Right lung (tissue), 10 donors: ENCODE measurements at places on chromosomes 6 and 20. TPM values are rescaled to one million over a fixed set of nuclear protein-coding genes. Genes with fewer than 3 reads are reported as not detected.

GRCh38 chr6:10048370-10049297 is 366.2 kb downstream of the TFAP2A start:
- DNase-seq = no peak

- peak; percentile 32 for DNase-seq
Observed at GRCh38 chr6:56902641-56903464, 52.1 kb upstream of the BEND6 start.

DNA sequence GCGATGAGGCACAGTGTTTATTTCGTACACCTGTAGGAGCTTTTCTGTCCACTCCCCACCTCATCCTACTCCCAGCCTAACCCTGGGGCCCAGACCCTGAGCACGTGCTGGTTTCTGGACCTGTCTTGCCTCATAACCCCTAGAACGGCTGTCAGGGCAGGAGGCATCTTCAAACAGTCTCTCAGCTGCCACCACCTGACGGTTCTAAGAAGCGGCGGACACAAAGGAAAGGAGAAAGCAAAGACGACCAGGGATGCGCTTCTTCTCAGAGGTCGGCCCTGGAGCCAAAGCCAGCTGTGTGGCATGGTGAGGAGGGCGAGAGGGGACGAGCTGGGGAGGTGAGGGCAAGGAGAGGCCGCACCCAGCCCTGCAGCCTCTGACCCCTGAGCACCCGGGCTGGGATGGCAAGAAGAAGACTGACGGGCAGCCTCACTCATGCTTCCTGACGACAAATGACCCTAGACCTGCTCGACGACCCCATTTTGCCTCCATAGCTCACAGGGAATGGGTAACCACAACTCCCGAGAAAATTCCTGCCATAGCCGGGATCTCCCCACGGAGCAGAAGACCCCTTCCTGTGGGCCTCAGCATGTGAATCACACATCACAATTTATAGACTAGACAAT is 62.1 kb downstream of the WDR27 start:
- no peak for DNase-seq

DNA sequence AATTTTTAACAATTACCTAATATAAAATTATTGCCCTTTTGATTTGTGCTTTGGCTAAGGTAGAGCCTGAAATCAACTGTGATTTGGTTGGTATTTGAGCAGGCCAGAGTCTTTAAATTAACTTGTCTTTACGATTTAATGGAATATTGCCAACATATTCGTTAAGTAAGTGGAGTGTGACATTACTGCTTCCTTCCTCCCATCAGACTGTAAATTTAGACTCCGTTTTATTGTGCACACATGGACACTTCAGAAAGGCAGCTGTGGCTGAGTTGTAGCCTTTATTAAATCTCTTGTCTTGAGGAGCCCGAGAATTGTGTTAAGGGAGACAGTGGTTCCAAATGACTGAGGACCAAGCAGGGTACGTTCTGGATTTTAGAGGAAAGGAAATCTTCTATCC is 57.4 kb downstream of the CAP2 start:
- DNase-seq = no peak

DNA sequence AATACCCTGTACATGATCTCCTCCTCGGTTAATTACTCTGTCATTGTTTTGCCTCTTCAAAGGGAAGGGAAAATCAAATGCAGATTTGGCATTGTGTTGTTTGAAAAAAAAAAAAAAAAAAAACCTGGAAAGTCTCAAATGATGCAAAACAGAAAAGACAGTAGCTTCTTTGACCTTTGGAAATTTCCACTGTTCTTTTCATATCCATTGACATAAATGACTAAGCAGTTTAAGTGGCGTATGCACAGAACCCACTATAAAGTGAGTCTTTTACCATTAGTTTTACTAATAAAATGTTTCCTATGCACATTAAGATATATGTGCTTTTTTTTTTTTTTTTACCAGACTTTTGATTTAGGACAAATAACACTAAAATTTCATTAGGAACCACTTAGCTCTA is 704.3 kb downstream of the TFAP2A start:
- no peak for DNase-seq

DNA sequence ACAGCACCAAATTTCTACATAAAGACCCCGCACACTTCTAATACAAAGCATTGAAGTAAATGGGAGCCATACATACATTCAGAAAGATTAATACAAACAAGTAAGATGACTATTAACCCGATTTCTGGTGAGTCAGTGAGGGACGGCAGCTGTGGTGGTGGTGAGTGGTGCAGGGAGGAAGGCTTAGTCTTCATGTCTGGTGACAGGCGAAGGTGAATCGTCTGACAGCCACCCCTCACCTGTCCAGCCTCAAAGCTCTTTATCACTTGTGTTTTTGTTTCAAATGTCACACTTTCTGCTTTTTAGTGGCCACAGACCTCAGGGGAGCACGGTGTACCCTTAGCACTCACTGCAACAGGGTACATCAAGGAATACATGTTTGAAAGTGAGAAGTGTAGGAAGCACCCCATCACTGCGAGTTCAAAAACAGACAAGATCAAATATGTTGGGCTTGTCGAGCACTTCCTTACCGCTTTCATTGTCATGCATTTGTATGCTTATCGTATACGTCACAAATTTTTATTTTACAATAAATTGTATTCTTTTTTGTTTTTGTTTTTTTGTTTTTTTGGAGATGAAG is 63.5 kb downstream of the IRF4 start:
- no peak for DNase-seq

DNA sequence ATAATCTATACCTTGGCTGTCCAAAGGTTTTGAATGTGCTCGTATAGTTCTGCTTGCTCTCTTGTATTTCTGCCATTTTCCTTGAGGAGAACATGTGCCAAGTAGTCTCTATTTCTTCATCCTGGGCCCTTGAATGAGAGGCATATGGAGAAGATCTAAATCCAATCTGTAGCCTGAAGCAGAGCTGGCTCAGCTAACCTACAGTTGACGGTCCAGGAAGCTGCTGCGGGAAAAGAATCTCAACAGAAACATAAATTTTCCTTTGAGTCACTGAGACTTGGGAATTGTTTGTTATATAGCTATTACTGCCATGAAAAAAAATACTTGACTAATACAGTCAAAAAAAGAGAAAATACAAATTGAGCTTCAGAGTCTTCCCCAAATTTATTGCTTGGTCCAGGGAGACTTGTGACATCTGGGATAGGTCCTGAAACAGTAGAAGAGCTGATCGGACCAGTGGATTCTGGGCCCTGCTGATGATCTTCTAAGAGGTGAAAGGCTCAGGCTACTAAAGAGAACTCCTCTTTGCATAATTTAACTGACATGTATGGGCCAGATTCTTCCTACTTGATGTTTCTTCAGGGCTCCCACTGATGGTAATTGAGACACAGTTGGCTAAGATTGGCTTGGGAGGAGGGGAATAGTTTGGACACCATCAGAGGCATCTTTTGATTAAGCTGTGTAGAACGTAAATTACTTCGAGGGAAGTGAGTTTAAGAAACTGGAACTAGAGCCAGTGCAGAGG is 29.9 kb upstream of the PLCB4 start:
- no peak for DNase-seq

DNA sequence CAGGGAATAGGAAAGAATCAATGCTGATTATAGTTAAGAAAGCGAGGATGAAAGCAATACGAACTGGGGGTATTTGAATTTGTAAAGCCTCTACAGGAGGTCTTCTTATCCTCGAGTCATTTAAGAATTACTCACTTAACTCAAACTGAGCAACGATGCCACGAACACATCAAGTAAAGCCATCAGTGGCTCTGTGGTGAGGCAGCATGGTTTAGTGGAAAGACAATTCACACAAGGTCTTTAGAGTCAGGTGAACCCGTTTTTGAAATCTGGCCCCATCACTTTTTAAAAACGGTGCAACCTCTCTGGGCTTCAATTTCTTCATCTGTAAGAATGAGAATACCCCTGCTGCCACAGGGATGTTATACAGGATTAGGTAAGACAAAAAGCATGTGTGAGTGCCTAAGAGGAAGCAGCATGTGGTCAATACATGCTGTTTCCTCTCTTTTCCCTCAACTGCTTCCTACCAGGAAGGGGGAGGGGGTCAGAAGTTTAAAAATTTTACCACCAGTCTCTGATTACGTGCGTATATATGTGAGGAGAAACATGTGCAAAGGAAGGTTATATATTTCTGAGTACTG is 162.0 kb downstream of the BTBD9 start:
- no peak for DNase-seq

SNTA1 gene
- 11.2 TPM for polyA plus RNA-seq

DNA sequence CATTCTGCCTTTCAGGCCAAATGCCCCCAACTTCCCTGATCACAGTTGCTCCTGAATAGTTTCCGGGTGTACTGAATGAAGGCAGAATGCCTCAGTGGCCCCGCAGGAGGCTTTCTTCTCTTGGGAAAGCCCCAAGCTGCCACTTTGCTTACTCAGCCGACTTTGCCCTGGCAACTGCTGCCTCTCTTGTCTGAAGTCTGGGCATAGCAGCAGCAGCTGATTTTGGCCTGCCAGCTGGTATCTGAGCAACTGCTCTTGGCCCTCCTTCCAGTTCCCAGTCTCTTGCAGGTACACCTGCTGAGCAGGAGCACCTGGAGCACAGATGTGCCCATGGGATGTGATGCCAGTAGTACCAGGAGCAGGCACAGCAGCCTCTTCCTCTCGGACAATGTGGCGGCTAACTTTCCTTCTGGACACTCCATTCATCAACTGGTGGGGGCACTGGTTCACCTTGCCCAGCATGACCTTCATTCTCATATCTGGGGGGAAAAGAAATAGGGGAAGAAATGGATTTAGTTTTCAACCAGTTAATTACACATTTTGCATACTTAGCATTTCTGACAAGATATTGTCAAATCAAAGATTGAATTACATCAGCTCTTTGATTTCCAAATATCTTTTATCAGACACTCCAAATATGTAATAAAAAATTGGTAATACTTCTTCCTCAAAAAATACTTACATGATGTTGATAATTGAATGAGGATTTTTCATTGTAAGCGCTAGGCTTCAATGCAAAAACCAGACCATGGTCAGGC is 468.2 kb downstream of the PKHD1 start:
- no peak for DNase-seq

DNA sequence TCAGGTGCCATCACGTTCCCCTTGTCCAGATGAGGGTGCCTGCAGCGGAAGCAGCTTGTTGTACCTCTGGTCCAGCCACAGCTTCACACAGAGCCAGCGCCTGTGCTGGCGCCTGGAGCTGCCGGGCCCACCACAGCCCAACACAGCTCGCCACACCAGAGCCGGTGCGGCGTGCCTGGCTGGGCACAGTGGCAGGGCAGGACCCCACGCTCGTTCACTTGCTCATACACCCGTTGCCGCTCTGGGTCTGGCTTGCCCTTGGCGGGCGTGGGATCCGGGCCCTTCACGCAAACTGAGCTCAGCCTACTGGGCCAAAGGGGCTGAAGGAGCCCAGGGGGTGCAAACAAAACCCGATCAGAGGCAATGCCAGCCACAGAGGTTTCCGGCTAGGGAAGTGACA is 492.5 kb upstream of the MANEA start:
- no peak for DNase-seq
